ENCODE measurements at places on chromosomes 13 and 19.

GRCh38 chr19:28868836-28869235 is 344.1 kb downstream of the UQCRFS1 start:
- DNase-seq, result no peak

DNA sequence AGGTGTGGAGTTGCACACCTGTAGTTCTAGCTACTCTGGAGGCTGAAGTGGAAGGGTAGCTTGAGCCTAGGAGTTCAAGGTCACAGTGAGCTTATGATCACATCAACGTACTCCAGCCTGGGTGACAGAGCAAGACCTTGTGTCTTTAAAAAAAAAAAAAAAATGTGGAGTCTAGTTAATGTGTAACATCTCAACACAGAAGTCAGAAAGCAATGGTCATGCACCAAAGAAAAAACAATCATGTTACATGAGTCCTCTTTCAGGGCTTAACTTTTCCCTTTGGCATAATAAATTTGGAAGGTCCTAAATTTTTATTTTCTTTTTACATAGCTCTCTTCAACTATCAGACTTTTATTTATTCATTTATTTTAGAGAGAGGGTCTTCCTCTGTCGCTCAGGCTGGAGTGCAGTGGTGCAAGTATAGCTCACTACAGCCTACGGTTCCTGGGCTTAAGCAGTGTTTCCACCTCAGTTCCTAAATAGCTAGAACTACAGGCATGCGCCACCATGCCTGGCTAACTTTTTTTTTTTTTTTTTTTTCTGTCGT is 22.3 kb downstream of the SETDB2 start:
- DNase-seq, result no peak

GRCh38 chr13:83450591-83450990 is 431.7 kb downstream of the SLITRK1 start:
- no peak for DNase-seq

DNA sequence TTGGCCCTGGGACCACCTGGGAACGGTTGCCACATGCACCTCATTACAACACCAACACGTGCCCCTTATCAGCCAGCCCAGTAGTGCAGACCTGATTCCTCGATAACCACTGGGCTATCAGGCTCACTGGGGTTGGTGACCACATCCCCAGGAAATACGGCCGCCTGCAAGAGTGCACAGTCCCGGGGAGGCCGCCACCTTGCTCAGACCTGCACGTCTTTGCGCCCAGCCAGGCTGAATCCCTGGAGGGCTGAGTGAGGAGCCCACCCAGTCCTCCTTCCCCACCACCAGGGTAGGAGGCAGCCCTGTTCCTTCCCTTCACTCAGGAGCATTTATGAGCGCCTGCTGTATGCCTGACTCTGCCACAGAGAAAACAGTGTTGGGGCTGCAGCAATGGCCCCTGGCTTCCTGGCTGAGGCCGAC is 67.8 kb downstream of the CEBPG start:
- no peak for DNase-seq

DNA sequence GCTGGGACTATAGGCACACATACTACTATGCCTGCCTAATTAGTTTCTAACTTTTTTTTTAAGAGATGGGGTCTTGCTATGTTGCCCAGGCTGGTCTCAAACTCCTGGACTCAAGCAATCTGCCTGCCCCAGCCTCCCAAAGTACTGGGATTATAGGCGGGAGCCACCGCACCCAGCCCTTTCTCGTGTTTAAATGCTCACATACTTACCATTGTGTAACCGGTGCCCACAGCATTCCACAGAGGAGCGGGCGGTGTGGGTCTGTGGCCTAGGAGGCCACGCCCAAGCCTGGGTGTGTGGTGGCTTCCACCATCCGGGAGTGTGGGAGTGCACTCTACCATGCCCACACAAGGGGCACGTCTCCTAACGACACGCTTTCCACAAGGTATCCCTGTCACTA is 7.7 kb downstream of the LMNB2 start:
- no peak for DNase-seq

DNA sequence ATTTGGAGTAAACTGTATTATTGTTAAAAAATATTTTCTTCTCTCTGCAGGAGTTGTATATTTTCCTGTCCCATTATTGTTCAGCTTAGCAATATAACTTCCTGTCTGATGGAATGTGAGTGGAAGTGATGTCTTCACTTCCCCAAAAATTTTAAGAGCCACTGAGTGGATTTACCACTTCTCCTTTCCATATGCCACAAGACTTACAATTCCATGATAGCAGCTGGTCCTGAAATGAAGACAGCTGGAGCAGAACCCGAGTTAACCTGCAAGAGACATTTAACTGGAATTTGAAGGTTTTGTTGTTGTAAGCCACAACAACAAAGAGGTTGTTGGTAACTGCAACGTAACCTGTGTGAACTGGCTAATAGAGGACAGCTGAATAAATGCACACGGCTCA is 23.4 kb upstream of the TBC1D4 start:
- DNase-seq, result no peak

DNA sequence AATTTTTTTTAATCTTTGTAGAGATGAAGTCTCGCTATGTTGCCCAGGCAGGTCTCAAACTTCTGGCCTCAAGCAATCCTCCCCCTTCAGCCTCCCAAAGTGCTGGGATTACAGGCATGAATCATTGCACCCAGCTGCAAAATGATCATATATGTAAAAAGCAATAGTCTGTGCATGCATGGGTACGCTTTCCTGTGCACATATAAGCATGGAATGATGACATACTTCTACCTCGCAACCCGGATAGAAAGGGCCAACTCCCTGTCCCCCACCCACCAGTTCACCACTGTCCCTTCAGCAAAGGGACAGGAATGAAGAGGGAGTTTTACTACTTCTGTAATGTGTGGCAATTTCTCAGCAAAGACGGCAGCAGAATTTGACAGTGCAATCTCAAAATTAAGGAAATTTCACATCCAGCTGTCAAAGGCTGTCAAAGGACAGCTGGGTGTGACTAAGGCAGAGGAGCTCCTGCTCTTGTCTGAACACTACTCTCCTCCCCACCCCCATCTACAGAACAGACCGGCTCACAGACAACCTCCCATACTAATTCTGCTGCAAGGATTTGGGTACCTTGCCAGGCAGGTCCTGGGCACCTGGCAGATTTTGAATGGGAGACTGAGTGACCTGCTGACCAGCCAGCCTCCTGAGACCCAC is 95.6 kb downstream of the TSHZ3 start:
- no peak for DNase-seq

DNA sequence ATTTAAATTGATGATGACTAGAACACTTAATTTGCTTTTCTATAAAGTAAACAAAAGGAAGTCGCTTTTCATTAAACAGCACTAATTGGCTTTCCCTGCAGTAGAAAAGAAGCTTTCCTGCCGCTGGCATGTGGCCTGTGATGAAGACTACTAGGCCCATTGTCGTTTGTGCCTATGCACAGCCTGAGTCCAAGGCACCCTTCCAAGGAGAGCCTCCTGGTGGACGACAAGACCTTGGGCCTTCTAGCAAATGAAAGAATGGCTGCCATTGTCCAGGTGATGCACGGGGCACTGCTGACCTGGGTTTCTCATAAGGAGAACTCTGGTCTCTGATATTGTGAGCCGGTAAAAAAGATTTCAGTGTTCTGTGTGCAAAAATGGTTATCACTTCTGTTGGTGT is 233.0 kb downstream of the COL4A1 start:
- no peak for DNase-seq

DNA sequence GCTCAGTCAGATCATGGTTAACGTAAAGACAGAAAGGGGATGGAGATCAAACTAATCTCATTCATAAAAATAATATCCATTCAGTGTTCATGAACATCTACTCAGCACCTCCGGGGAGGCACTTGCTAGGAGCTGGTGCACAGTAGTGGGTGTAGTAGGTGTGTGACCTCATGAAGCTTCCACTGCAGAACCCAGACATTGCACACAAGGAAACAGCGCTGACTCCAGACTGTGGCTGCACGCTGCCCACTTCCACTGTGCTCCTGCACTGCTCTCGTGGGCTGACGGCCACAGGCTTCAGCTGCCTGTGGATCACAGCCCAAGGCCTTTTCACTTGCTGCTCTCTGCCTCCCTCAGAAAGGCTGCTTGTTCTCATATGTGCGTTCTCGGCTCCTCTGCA is 214.4 kb upstream of the ZNF507 start:
- DNase-seq, result no peak

DNA sequence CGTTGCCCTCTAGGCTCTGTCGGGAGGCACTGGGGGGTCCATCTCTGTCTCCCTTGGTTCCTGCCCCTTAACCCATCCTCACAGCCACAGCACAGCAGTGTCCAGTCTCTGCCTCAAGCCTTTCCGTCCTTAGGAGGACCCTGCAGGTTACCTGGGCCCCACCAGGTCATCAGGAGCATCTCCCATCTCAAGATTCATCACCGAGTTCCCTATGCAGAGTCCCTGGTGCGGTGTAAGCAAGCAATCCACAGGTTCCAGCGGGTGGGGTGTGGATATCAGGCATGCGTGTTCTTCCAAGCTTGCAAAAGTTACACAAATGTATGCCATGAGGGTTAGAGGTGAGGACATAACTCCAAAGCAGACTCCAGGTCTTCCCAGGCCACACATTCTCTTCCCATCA is 20.9 kb upstream of the GAS6 start:
- DNase-seq, result no peak

DNA sequence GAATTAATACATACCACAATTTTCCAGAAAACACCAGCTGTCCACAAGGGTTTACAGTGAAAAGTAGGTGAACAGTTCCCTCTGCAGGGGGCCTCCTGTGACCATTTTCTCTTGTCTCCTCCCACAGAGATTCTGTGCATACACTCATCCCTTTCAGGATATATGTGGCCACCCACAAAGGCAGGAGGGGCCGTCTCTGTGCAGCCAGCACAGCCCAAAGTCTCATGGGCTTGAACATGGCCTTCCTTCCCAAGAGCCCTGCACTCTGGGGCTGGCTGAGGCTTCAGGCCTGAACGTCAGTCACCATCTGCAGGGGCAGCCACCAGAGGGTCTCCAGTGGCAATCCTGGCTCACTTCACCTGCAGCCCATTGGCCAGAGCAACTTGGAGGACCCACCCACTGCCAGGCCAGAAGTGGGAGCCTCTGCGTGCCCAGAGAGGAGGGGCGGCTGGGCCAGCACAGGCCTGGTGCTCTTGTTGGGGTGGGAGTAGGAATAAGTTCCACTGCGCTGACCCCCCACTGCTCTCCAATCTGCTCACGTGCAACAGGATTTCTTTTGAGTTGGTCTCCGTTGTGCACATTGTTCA is 25.1 kb downstream of the TMEM161A start:
- DNase-seq, result no peak

DNA sequence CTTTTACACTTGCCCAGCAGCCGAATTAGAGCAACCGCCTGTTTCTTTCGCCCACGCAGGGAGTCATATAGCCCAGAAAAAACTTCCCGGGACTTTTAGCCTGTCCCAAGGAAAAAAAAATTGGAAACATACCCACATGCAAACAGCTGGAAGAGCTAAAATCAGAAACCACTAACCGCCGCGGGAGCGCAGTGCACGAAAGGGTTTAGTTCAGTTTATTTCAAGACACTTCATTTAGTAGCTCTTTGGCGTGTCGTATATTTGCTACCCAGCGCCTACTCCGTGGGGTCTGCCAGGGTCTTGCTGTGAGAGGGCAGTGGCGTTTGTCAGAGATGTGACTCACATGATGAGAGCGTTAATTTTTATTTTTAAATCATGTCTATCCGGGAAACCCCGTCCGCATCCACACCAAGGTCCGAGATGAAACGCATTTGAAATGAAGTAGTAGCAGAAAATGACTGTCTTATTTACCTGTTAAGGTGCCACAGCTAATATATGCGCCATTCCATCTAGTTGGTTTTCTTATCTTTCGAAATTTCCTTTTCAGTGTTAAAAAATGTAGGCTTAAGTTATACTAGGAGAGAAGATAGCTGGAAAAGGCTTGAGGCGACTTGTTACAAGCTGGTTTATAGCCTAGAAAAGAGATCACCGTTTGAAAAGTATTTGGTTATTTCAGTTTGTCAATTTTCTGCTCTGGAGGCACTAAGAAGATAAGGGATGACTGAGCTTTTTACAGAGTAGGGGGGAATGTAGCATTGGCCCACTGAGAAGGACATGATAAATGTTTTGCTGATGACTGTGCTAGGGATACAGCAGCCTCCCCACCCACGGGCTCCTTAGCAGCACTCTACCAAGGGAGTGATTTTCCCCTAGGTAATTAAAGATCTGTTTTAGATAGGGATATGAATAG is 1.7 kb downstream of the KLF5 start:
- no peak for DNase-seq

- DNase-seq, result no peak
These were observed 4.7 kb upstream of the UBE2M start for GRCh38 chr19:58563034-58563573.

DNA sequence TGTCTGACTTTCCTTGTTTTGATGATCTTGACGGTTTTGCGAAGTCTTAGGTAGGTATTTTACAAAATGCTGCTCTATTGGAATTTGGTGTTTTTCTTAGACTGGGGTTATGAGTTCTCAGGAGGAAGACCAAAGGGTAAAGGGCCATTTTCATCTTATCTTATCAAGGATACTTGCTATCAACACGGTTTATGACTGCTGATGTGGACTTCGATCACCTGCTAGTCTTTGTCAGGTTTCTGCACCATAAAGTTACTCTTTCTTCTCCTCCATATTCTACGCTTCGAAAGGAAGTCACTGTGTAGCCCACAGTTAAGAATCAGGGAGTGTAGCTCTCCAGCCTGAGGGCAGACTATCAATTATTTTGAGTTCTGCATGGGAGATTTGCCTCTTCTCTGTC is 7.4 kb upstream of the CEBPG start:
- DNase-seq, result no peak

GRCh38 chr13:24038841-24039330 is 121.6 kb upstream of the SPATA13 start:
- no peak for DNase-seq

GRCh38 chr19:30778961-30779715 is 407.0 kb downstream of the ZNF536 start:
- DNase-seq, result no peak

GRCh38 chr19:38868551-38868950 is 9.5 kb downstream of the RINL start:
- DNase-seq, result no peak

- DNase-seq, result no peak
These were observed 15.3 kb upstream of the GPR183 start for GRCh38 chr13:99322297-99323103.

DNA sequence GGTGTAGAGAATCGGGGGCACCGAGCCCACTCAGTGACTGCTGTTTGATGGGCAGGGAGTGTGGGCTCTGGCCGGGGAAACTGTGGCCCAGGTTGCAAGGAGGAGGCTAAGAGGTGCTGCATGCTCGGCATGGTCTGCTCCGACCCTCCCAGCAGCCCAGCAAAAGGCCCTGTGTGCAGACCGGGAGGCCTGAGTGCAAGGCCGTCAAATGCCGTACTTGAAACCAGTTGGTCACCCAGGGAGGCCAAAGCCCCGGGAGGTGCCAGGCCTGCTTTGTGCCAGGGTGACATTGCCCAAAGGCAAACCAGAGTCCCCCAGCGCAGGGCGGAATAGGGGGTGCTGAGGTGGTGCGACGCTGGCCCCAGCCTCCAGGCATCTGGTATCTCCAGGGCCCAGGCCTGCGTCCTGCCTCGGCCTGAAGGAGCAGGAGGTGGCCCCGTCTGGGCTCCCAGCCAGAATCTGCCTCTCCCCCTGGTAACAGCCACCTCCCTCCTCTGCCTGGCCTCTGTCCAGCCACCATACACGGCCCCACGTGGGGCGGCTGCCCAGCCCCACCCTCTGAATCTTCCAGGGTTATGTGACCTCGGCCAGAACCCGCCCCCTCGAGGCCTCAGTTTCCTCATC is 4.0 kb downstream of the PIK3R2 start:
- no peak for DNase-seq

Measured in stimulated activated CD4-positive, alpha-beta T cell treated with anti-CD3 and anti-CD28 coated beads, TNF-alpha, amount 100 ng/mL, for 24 hours (primary cell).